PC-3 (cell line): ENCODE measurements at places on chromosomes 4 and X.

DNA sequence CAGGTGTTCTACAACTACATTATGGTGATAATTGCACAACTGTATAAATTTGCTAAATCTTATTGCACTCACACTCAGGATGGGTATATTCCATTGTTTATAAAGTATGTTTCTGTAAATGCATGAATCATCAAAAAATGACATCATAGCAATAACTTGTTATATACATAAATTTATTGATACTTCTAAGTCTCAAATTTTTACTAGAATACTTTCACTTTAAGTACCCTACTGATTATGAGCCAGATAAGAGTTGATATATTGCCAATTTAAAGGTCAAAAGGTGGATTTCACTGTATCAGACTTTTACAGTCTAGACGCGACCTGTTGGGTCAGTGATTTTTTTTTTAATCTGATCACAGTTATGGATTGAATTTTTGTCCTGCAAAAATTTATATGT lies 37.4 kb upstream of the MTMR1 start:
- 0 out of 2 replicates have a peak, but pooled peaks cover 7% of the 10 kb centered on the region for H3K4me1 ChIP-seq
- peak; percentile 10 for DNase-seq
- no peak overlapping the region for H3K4me3 ChIP-seq
- no peaks in the 10 kb centered on the region for H3K36me3 ChIP-seq
- H3K27ac ChIP-seq: no peak overlapping the region

- H3K36me3 ChIP-seq: no peaks in the 10 kb centered on the region
- DNase-seq: peak; percentile 8
- H3K4me3 ChIP-seq: no peak overlapping the region
- H3K27ac ChIP-seq: no peak overlapping the region
- H3K27me3 ChIP-seq: no peaks in the 10 kb centered on the region
These were observed 16.6 kb downstream of the TRIML2 start for GRCh38 chr4:188092824-188093223.

GRCh38 chr4:6617246-6617645 lies 23.2 kb upstream of the MRFAP1 start:
- no peaks in the 10 kb centered on the region for H3K36me3 ChIP-seq
- H3K27me3 ChIP-seq: no peaks in the 10 kb centered on the region
- no peaks in the 10 kb centered on the region for H3K4me1 ChIP-seq
- H3K4me3 ChIP-seq: no peak overlapping the region
- H3K27ac ChIP-seq: no peak overlapping the region
- no peak for DNase-seq

DNA sequence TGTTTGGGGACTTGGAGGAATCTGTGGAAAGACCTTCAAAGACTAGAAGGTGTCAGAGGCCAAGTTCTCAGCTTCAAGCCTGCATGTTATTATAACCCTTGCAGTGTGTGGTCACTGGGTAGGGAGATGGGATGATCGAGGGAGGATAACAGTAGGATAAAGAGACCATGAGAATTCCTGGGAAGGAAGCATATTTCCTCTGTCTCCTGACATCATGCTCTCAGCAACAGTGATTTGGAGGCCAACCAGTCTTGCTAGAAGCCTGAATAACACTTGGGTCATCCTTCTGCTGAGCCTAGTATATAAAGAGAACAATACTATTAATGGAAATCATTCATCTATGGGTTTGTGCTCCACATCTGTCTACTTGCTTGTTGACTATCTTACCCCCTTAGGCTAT lies 40.9 kb upstream of the ANXA3 start:
- no peaks in the 10 kb centered on the region for H3K36me3 ChIP-seq
- H3K27me3 ChIP-seq: no peaks in the 10 kb centered on the region
- no peaks in the 10 kb centered on the region for H3K4me1 ChIP-seq
- no peak overlapping the region for H3K4me3 ChIP-seq

- H3K27ac ChIP-seq: peak overlapping the region; percentile 94
- peaks cover 26% of the 10 kb centered on the region for H3K4me1 ChIP-seq
- peak overlapping the region; percentile 64; the same call in 1 of the 2 replicates for H3K4me3 ChIP-seq
These were observed 89.4 kb downstream of the IRF2 start for GRCh38 chr4:184384810-184385557.

GRCh38 chr4:99062120-99062519 lies 26.5 kb downstream of the ADH5 start:
- peaks cover 24% of the 10 kb centered on the region for H3K4me1 ChIP-seq
- H3K36me3 ChIP-seq: peaks cover 35% of the 10 kb centered on the region
- H3K4me3 ChIP-seq: no peak overlapping the region
- no peak for DNase-seq

DNA sequence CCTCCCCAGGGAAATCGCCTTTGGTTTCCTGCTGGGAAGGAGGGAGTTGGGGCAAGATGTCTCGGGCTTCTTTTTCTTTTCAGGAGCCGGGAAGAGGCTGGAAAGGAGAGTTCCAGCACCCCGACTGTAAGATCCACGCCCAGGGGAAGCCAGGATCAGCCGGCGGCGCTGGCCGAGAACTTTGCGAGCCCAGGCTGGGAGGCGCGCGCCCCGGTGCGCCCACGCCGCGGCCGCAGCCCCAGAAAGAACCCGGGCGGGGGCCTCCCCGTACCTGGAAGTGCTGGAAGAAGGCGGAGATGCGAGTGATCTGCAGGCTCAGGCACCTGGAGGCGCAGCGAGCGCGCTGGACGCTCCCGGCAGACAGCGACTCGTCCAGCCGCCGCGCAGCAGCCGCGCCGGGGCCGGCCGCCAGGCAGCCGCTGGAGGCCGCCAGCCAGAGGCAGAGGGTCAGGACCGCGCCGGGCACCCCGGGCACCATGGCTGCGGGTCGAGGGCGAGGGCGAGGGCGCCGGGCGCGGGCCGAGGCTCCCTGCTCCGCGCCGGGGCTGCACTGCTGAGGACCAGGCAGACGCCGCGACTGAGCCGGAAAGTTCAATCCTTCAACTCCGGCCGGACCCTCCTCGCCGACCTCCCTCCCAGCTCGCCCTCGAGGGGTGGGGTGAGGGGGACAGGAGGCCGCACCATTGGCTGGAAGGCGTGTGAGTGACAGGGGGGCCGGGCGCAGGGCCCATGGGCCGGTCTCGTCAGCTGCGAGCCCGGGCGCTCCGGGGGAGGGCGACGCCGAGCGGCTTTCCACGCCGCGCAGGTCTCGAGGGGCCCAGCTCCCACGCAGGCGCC lies at the start of gene ANOS1:
ANOS1 (minus strand) TSS at position 579 of the 837 bp plus-strand sequence; CDS start at position 478, 101 bp downstream.
- peaks cover 17% of the 10 kb centered on the region; the same call in 1 of the 2 replicates for H3K27me3 ChIP-seq
- H3K27ac ChIP-seq: no peak within 1 kb of the TSS
- peak; percentile 56 for DNase-seq
- peak within 1 kb of the TSS; percentile 79 for H3K4me3 ChIP-seq

- no peaks in the 10 kb centered on the region for H3K36me3 ChIP-seq
- peaks cover 25% of the 10 kb centered on the region for H3K4me1 ChIP-seq
- no peak overlapping the region for H3K4me3 ChIP-seq
- peak; percentile 26 for DNase-seq
These were observed 110.0 kb downstream of the ARHGAP6 start for GRCh38 chrX:11555759-11556158.

DNA sequence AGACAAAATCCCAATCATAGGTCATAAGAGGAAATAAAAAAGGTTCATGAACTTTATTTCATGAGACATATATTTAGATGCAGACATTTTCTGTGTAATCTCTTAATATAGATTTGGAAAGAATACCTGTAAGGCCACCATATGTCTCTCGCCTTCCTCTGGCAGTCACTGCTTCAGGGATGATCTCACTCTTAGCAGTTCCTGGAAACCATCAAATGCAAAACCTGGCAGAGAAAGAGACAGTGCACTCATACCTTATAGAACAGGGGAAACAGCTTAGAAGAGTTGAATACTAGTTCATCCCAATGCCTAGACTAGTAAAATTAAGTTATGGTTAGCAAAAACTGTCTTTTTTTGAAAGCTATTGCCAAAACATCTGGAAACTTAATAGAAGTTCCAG lies 243.3 kb downstream of the GASK1B start:
- no peaks in the 10 kb centered on the region for H3K4me1 ChIP-seq
- H3K4me3 ChIP-seq: no peak overlapping the region
- no peaks in the 10 kb centered on the region for H3K27me3 ChIP-seq
- DNase-seq: no peak
- H3K36me3 ChIP-seq: no peaks in the 10 kb centered on the region
